ENCODE measurements at places on chromosomes 5 and 9. TPM values are rescaled to one million over a fixed set of nuclear protein-coding genes. Genes with fewer than 3 reads are reported as not detected.

DNA sequence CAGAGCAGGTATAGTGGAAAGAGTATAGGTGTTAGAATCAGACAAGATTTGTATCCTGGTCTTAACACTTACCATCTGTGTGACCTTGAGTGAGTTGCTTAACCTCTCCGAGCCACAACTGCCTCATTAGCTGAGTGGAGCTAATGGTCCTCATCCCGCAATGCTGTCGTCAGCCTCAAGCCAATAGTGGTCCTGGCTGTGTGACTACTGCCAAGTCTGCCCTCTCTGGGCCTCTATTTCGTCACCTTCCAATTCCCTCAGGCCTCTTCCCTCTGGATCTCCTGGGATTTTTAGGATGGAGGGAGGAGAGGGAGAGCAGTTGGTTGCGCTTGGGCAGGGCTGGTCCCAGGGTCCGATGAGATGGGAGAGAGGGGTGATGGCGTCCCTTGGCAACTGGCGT, 41.6 kb downstream of the STOM start:
- DNase-seq: no peak

- DNase-seq: no peak
These were observed 78.6 kb downstream of the ANXA1 start for GRCh38 chr9:73230251-73230650.

- no peak for DNase-seq
These were observed 152.4 kb downstream of the DOCK2 start for GRCh38 chr5:169789417-169789940.

- DNase-seq: no peak
These were observed 10.6 kb upstream of the GLRA1 start for GRCh38 chr5:151935135-151935695.

DNA sequence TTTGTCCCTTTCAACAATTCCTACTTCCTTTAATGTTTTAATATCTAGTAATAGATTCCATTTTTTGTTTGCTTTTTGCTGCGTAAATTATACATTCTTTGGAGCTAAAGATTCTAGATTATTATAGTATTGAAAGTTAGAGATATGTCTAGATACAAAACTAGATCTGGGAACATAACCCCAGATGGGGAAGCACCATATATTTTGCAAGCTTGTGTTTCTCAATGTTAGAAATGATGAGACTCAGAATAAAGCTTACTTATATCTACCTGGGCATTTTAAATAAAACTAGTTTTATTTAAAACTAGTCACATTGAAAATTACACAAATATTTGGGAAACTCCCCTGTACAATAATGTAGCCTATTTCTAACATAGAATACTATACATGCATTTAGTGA, 32.2 kb downstream of the TRIO start:
- no peak for DNase-seq

- DNase-seq: no peak
These were observed 194.7 kb downstream of the GLIS3 start for GRCh38 chr9:4105183-4105582.

- DNase-seq: no peak
These were observed 24.8 kb downstream of the DAB2IP start for GRCh38 chr9:121675969-121676822.

- no peak for DNase-seq
These were observed 13.8 kb upstream of the ORM1 start for GRCh38 chr9:114309096-114309495.

DNA sequence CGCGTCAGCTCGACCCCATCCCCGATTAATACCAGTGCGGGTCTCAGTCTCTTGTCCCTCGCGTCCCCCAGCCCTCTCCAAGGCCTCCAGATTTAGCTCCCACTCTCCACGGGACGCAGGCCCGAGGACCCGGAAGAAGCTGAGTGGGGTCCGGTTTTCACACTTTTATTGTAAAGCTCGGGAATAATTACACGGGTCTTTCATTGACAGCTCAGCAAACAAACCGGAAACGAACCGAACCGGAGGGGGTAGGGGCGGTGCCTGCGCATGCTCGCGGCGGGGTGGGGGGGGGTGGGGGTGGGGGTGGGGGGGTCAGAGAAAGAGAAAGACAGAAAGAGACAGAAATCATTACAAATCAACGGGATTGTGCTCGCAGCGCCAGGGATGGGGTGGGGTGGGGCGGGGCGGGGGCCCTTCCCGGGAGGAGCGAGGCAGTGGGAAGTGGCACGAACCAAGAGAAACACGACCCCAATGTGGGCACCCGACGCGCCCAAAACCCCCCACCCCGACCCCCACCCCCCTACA, 27.9 kb downstream of the PCDH1 start:
- DNase-seq: no peak

- DNase-seq: no peak
These were observed 383.6 kb downstream of the CCDC171 start for GRCh38 chr9:15936306-15936921.

GRCh38 chr5:148790545-148791333, 35.7 kb upstream of the ADRB2 start:
- no peak for DNase-seq

Gene CCL28
- 1.4 TPM for total RNA-seq

Gene RUSC2
- total RNA-seq: 8.7 TPM

Gene AQP7
- total RNA-seq: 0.23 TPM

Gene GCNT4
- 0.71 TPM for total RNA-seq

Gene IFNA17
- not detected for total RNA-seq

All from WTC11 (cell line).